ENCODE measurements at places on chromosomes 16 and 17.

- no peak for DNase-seq
Measured at GRCh38 chr16:54369861-54370260, 83.3 kb upstream of the IRX3 start.

DNA sequence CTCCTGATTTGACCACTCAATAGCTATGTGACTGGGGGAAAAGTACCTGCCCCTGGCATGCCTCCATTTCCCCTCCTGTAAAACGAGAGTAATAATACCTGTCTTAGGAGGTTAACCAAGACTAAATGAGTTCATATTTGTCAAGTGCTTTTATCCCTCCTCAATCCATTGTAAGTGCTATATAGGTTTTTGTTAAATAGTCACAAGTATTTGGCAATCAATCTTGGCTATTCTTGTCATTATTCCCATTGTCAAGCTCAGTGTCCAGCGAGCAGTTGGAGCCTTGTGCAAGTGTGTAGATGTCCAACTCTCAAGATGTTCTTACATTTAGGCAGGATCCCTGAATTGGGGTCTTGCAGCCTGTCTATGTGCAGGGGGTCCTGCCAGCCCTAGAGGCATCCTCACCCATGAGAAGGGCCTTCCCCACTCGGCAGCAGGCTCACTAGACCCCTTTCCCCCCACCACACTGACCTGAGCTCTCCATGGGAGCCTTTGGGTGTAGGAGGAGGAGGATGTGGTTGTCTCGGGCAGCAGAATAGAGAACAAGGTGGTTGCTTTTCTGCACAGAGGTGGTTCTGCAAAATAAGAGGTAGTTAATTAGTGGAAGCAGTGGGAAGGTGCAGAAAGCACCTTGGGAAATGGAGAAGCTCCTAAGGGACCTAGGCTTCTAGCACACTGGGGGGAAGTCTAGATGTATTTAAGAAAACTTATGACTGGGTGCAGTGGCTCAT lies 18.0 kb downstream of the PIK3R6 start:
- no peak for DNase-seq

DNA sequence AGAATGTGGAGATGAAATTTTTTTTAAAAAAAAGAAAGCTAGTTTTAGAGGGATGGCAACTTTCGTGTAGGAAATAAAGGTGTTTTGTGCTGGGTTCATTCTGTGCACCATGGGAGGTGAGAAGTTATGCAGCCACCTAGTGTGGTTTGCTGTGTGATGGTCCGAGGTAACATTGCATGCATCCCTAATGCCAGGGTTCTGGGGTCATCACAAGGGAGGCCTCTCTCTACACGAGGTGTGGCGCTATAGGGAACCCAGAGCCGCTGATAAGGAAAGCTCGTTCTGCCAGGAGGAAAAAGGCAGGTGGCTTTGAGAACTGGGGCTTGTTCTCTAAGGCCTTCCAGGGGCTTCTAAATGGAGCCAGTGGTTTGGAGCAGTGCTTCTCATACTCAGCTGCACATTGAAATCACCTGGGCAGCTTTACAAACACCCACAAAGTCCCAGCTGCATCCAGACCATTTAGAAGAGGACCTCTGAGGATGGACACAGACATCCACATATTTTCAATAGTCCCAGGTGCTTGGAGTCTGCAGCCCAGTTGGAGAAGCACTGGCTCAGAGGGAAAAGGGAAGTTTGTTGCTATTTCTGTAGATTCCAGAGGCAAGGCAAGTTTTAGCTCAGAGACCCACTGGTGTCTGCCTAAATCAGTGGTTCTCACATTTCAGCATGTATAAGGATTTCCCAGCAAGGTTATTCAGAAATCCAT lies 43.5 kb downstream of the VPS35L start:
- no peak for DNase-seq

DNA sequence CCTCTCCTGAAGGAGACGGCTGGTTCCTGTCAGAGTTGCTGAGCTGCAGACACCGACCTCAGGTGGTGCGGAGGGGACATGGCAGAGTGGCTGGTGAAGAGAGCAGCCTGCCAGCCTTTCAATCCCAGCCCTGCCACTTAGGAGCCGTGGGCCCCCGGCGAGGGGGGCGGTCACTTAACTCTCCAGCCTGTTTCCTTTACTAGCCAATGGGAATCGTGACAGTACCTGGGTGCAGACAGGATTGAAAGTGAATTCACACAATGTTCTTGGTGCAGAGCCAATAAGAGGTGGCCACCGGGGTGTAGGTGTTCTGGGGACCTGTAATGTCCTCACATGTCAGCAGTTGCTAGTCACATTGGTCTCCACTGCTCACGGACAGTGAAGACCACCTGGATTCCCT lies 13.5 kb downstream of the ACE start:
- no peak for DNase-seq

DNA sequence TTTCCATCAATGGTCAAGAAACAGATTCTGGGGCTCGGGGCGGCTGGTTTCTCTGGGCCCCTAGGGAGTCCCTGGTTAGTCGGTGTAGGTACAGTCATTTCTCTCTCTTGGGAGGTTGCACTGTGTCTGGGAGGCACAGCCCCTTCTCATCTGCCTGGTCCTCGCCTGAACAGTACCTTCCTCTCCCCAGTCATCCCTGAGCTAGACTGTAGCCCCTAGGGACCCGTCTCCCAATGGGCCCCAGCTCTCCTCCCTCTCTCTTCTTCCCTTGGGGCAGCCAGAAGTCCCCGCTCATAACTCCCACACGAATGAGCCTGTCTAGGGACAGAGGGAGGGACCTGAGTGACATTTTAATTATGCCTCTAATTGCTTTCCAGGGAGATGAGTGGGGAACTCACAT lies 20.2 kb upstream of the CPSF4L start:
- no peak for DNase-seq

GRCh38 chr16:66840883-66841282 lies 3.3 kb upstream of the CA7 start:
- DNase-seq: no peak

DNA sequence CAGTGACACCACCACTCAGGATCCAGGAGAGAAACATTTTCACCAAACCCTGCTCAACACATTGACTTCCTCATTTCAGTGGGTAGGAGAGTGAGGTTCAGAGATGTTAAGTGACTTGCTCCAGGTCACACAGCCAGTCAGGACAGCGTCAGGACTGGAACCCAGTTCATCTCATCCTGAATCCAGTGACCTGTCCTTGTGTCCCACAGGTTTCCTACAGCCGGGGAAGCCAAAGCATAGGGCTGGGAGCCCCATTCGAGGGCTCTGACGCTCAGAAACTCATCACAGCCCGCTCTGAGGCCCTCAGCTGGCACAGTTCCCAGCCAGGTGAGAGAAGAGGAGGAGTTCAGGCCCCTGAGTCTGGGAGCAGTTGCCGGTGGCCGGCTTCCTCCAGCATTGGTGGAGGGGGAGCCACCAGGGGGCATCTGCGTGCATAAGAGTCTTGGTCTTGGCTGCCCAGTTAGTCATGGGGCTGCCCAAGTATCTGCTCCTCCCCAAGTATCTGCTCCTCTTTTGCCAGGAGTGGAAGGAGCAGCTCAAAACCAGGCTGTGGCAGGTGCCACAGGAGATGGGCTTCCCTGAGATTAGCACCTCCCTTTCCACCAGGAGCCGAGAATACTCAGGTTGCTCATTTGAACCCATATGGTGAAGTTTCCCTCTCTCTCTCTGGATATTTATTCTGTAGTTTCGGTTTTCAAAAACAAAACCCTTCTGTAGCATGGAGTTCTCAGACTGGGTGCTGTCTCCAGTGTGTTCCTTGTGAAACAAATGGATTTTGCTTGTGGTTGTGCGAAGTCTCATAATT lies 56.0 kb downstream of the TNFRSF13B start:
- peak; percentile 14 for DNase-seq

DNA sequence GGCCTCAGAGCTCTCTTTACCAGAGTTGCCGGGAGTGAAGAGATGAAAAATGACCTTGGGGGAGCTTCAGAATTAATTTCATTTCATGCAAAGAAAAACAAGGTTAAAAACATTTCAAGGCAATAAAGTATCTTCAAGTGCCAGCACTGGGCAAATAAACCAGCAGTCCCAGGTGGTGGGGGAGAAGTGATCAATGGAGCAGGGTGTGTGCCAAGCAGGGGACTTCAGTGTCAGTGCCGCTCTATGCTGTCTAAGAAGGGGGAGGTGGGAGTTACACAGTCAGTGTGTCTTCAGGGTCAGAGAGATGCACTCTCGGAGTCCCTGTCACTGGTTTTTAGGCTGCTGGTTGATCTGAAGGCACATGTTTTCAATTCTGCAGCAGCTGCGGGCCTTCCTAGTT lies 57.2 kb upstream of the MGAT5B start:
- no peak for DNase-seq

DNA sequence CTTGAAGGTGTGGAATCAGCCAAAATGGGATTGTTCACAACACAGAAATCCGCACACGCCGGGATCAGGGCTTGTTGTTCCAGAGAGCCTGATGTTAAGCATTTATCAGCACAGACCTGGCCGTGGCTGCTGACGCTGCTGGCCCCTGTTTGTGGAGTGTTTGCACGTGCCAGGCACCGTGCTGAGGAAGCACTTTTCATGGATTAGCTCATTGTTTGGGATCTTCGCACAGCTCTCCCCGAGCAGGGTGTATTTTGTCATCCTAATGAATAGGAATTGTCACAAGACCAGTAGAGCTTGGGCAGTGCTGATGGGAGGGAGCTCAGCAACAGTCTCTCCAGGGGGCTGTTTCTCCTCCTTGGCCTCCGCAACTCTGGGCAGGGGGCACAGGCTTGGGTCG lies 160.4 kb upstream of the PLCG2 start:
- no peak for DNase-seq

DNA sequence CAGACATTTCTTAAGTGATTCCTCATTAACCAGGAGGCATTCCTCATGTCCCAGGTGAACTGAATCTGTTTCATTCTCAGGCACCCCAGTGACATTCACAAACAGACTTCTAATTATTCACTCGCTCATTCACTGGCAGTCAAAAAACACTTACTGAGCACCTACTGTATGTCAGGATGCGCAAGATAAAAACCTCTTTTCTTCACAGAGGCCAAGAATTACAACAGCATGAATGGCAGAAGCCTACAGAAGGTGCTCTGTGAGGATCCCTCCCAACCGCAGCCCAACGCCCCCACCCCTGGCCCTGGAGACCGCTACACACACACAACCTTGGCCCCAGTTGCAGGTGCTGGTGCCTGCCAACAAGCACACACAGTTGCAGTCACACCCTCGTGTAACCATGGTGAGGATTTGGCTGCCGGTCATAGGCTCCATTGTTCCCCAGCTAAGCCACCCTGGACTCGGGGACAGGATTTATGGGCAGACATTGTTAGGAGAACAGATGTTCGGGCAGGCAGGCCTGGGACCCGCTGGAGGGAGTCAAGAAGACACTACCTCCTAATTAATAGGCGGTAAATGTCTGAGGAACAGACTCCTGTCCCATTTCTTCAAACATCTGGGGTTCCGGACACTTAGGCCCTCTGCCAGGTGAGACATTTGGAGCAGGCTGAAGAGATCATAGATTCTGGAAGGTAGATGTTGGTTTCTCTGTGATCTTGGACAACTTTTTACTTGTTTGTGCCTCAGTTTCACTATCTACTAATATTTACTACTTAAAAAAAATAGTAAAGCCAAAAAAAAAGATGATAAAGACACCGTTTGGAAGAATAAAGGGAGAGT lies 43.2 kb downstream of the CUEDC1 start:
- no peak for DNase-seq

- peak; percentile 45 for DNase-seq
Measured at GRCh38 chr17:56978441-56979090, 635 bp downstream of the SCPEP1 start.

GRCh38 chr17:78142119-78142861 lies 3.9 kb upstream of the C17orf99 start:
- DNase-seq: no peak

GRCh38 chr17:39164675-39165143 lies 1.3 kb downstream of the ARL5C start:
- DNase-seq: peak; percentile 92

DNA sequence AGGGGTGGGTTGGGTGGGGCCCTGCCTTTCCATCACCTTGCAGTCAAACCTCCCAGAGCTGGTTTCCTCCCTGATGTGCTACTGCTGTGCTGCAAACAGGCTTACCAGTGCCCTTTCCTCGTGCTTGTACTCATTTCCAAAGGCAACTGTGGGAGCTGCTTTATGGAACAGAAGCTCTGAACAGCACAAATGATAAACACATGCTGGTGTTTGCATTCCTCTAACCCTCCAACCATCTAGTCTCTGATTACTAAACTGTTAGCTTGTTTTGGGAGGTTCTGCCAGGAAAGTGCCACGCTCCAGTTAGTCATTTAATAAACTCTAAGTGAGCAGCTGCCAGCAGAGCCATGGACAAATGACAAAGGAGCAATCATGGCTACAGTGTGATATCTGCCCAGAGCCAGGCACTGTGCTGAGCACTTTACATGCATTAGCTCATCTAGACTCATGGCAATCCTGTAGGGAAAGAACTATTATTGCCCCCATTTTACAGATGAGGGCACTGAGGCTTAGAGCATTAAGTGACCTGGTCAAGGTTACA lies 110.4 kb downstream of the VAT1L start:
- no peak for DNase-seq

DNA sequence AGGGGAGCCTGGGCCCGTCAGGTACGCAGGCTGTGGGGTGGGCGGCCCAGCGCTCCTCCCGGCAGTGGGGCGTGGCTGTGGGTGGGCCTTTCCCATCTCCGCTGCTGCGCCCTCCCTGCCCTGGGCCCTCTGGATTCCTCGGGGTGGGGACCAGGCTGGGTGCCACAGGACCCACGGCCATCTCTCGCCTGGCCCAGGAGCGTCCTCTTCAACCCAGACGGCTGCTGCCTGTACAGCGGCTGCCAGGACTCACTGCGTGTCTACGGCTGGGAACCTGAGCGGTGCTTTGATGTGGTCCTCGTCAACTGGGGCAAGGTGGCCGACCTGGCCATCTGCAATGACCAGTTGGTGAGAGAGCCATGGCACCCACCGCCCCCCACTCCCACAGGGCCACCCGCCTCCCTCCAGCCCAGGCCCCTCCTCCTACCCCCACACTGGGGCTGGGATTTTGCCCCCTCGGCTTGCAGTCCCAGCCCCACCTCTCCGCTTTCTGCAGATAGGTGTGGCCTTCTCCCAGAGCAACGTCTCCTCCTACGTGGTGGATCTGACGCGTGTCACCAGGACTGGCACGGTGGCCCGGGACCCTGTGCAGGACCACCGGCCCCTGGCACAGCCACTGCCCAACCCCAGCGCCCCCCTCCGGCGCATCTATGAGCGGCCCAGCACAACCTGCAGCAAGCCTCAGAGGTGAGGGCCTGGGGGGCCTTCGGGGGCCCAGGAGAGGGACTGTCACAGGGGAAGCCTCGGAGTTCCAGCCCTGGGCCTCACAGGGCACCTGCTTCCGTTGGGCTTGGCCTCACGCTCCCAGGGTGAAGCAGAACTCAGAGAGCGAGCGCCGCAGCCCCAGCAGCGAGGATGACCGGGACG lies 17.2 kb downstream of the KATNB1 start:
- no peak for DNase-seq

- DNase-seq: no peak
Measured at GRCh38 chr17:66963521-66963908, 992 bp upstream of the CACNG4 start.
